Suppressor macrophage treated with lipopolysaccharide for 4 hours (primary cell): ENCODE measurements at places on chromosomes 11 and 22.
A peak's percentile ranks its signal among the peaks of the same experiment; 100 is the strongest.

GRCh38 chr11:94939346-94939745, 34.0 kb downstream of the CWC15 start:
- DNase-seq, result no peak

DNA sequence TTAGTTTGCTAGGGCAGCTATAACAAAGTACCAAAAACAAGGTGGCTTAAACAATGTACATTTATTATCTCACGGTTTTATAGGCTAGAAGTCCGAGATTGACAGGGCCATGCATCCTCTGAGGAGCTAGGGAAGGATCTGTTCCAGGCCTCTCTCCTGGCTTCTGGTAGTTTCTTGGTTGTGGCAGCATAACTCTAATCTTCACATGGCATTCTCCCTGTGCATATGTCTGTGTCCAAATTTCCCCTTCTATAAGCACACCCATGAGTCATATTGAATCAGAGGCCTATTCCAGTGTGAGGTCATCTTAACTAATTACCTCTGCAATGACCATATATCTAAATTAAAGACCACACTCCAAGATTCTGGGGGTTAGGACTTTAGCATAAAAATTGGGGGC, 31.3 kb upstream of the MMP13 start:
- peak; percentile 17 for DNase-seq

DNA sequence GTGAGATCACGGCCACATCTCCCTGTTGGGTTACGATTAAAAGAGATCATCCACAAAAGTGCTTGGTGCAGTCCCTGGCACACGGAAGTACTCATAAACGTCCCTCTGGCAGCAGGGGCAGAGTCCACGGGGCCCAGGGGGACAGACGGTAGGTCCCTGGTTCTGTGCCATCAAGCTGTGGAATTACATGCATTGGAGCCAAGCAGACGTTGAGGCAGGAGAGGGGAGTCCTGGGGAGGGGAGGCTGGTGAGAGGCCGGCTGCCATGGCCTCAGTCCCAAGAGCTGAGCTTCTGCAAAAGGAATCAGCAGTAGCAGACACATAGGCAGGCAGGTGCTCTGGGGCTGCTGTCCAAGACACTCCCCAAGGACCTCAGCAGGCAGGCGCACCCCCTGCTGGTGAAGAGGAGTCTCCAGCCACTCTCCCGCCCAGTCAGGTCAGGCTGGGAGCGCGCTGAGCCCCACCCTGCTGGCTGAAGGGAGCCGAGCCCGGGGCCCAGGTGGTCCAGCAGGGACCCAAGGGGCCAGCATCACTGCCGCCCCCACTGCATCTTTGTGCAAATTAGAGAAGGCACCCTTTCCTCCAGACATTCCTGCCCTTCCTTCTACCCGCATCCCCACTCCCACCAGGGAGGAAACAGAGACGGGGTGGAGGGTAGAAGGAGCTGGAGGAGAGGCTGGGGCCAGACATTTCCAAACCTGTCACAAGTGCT, 7.6 kb upstream of the KCTD17 start:
- peak; percentile 68 for DNase-seq

DNA sequence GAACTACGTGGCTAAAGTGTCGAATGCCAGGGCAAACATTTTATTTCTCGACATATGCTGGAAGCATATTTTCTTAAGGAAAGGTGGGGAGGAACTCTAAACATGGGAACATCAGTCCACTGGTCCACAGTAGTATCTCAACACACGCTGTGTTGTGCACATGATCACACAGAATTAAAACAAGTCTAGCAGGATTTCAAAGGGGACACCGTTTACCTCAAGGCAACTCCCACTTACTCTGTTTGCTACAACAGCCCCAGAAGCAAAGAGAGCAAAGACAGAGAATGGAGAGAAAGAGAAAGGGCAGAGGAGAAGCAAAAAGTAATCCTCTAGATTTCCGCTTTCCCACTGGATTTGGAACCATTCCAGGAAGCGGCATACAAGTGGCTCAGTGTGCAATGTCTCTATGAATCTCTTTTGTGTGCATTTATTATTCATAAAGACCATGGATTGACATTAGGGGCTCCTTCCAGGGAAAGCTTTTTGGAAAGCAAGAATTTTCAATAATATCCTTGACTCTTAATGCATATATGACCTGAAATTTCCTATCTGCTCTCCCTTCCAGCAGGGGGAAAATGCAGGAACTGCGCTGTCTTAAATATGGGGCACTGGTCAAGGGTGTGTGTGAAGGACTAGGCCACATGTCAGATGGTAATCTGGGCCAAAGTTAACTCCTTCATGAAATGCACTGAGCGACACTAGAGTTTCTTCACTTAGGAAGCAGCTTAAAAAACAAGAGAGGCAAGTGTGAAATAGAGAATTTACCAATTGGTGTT, 34.8 kb upstream of the CCDC34 start:
- no peak for DNase-seq

- DNase-seq, result peak; percentile 23
Observed at GRCh38 chr11:118321386-118322082, 17.0 kb downstream of the CD3E start.

- DNase-seq, result no peak
Observed at GRCh38 chr11:94034207-94034606, 13.1 kb downstream of the HEPHL1 start.

GRCh38 chr11:121733858-121734257, 281.1 kb upstream of the SORL1-AS1 start:
- DNase-seq, result no peak

- DNase-seq, result no peak
Observed at GRCh38 chr11:45994371-45995341, 72.2 kb downstream of the LARGE2 start.

- no peak for DNase-seq
Observed at GRCh38 chr11:71396548-71397123, 51.6 kb downstream of the DHCR7 start.

DNA sequence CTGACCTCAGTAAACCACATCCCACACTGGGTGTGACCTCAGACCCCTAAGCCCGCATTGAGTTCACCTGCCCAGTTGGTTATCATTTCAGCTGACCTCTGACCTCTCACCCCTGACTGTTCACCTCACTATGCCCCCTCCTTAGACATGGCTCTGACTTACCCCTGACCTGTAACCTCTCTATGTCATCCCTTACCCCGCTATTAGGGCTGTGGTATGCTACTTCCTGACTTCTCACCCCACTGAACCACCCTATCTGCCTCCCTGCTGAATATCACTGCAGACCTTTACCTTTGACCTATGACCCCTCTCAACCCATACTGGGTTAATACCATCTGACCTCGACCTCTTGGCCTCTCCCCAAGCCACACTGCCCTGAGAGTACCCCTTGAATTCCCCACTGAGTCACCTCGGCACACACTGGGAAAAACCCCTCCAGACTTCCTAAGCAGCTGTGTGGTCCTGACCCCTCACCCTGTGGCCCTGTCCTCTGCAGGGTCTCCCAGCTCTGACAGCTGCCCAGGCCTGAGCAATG, 8.3 kb downstream of the PLCB3 start:
- peak; percentile 66 for DNase-seq

GRCh38 chr11:110286298-110287040, 9.9 kb downstream of the RDX start:
- DNase-seq, result no peak

DNA sequence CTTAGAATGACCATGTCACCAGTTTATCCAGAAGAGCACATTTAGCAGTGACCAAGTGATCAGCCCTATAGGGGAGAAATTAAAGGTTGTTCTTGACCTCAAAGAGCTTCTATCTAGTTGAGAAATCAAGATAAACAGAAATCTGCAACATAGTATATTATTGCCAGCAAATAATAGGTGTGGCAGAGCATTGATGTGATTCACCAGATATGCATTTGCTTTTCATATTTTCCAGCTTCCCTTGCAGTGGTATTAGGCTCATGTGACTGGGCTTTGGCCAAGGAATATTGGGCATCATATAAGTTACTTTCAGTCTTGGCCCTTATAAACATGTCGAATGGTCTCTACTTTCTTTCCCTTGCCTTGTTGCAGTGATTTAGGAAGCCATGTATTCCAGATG, 34.5 kb downstream of the COMMD9 start:
- no peak for DNase-seq

- no peak for DNase-seq
Observed at GRCh38 chr11:102829316-102830000, 14.0 kb downstream of the MMP3 start.

DNA sequence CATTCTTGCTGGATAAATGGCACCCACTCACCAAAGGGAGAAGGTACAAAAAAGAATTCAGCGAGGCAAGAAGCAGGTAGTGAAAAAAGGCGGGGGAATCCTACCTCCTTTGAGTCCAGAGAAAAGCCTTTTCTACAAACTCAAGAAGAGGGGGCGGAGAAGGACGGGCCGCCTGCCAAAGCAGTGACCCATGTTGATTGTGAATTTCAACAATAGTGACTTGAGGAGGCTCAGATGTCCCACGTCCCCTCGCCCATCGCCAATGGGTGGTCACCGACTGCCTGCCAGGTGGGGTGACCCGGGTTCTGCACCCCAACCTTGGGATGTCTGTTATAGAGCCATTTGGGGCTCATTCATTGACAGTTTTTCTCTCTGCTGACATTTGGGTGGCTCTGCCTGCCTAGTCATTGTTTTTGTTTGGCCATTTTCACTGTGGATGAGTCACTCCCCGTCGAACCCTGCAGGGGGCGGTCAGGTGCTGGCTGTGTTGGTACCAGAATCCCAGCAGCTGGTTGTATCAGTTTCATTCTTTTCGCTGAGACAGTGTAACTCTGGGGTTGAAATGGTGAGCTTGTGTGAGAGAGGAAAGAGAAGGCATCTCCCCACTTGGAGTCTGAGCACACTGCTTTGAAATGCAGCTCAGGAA, 163.4 kb upstream of the NCAM1 start:
- DNase-seq, result peak; percentile 31

DNA sequence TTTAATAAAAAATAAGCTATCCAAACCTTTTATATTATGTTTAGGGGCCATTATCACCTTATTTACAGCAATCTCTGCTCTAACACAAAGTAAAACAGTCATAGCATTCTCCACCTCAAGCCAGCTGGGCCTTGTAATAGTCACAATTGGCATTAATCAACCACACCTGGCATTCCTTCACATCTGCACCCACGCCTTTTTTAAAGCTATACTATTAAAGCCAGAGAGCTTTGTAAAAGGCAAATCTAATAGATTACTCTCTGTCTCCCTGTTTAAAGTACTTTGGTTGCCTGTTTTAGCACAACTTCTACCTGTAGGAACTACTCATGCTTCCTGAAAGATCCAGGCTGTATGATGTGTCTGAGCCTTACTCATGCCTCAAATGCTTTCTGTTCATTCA, 113.1 kb downstream of the CSNK2A3 start:
- DNase-seq, result no peak

GRCh38 chr11:2275334-2276279, 5.2 kb upstream of the ASCL2 start:
- DNase-seq, result no peak

GRCh38 chr11:65817835-65818680, 15.7 kb upstream of the SNX32 start:
- DNase-seq, result peak; percentile 96
